ENCODE measurements at places on chromosomes 2 and 18.
A peak's percentile ranks its signal among the peaks of the same experiment; 100 is the strongest.

DNA sequence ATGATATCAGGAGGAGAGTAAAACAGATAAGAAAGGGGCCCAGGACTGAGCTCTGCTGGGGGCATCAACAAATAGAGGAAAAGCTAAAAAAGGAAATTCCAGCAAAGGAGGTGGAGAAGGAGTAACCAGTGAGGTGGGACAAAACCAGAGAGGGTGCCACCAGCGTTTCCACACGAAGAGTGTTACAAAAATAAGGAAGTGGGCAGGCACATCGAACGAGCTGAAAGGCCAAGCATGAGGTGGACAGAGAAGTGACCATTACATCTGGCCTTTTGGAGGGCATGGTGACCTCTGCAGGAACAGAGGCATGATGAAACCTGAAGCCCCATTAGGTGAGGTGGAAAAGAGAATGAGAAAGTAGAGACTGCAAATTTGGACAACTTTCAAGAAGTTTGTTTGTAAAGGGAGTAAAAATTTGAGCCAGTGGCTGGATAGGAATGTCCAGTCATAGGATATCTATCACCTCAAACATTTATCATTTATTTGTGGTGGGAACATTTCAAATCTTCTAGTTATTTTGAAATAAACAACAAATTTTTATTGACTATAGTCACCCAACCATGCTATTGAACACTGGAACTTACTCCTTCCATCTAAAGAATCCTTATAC, 18.4 kb upstream of the VIT start:
- DNase-seq: no peak

GRCh38 chr18:58580623-58581022, 48.3 kb downstream of the ALPK2 start:
- DNase-seq: no peak

DNA sequence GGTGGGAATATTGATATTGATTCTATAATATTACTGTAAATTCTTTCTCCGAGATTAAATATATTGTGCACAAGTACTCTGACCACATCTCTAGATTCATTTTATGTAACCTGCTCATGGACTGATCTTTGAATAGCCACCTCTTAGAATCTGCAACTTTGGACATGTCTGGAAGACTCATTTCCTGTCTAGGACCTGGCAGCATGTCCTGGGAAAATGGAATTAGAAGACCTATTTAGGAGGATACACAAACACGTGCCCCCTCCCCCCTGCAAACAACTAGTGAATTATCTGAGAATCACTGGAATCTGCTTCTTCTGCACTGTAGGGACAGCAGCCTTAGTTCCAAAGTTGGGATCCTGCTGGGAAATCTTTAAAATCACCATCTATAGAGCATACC, 94.1 kb downstream of the UBE2E3 start:
- no peak for DNase-seq

GRCh38 chr2:176079831-176080539, 3.8 kb downstream of the EVX2 start:
- no peak for DNase-seq

GRCh38 chr2:214801068-214801467, 8.4 kb downstream of the BARD1 start:
- no peak for DNase-seq

DNA sequence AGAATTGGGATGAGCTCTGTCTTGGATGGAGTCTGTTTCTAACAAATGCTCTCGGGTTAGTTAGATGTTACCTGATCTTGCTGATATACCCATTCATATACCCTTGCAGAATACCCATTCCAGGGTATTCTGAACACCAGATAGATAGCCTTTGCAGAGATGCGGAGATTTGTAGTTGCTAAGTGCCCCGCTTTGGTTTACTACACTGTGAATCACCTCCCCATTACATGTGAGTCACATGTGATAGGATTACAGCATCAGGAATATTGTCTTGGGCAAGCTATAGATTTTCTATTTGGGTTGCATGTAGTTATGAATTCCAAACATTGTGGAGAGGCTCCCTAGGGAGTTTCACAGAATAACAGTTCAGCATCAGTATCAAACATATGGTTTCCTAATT, 3.8 kb downstream of the VSNL1 start:
- DNase-seq: no peak

DNA sequence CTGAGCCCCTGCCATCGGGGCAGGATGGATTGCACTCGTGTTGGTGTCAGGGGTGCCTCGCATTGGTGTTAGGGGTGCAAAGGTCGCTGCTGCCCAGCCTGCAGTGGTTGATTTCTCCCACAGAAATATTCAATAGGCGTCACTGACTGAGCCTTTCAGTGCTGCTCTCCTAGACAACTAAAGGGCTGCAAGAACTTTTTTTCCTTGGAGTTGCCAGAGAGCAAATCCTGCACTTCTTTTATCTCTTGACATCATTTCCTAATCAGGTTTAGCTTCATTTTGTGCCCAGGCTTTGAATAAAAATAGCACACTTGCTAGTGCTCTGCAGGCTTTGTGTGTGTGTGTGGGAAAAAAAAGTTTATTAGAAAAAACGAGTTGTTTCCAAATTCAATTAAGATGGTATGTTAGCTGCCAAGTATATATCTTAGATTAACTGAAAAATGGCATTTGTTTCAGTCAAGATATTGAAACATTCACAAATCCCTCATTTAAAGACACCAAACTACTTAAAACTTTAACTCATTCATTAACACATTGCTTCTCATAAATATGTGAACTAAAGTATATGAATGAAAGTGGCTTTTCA, 125.6 kb downstream of the SOCS6 start:
- DNase-seq: no peak

GRCh38 chr2:226059961-226060627, 660.6 kb downstream of the NYAP2 start:
- DNase-seq: no peak

DNA sequence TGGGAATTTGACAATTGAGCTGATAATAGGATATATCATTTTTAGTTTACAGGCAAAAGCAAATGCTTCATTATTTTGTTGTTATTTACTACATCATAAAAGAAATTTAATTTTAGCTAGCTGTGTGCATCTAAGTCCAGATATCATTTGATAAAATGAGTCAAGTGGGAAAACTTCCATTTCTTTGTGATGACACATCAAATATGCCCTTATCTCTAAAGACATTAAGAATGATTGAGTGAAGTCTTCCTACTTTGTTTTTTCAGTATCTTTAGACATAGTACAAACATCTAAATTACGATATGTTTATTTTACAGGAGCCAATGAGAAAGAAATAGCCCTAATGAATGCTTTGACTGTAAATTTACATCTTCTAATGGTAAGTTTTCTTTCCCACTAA, 77.0 kb downstream of the KYNU start:
- no peak for DNase-seq

DNA sequence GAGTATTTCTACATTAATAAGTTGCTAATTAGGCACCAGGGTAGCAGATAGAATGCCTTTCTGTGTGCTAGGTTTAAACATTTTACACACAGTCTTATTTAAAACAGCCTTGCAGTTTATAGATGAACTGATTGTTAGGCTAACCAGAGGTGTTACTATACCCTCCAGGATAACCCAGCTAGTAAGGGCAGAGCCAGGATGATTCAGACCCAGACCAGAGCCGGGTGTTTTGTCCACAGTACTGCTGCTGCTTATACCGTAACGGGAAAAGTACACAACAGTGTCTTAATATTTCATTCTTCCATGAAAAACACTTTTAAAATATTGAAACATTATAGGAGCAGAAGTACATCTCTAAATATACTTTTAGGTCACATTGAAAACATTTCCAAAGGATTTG, 82.7 kb downstream of the MALT1 start:
- DNase-seq: no peak

- peak; percentile 52 for DNase-seq
Observed at GRCh38 chr18:5057386-5058348, 139.4 kb downstream of the AKAIN1 start.

- no peak for DNase-seq
Observed at GRCh38 chr18:74444104-74444503, 13.0 kb downstream of the DIPK1C start.

- no peak for DNase-seq
Observed at GRCh38 chr2:12705742-12706141, 11.0 kb upstream of the TRIB2 start.

GRCh38 chr18:8949206-8949605, 153.3 kb upstream of the NDUFV2 start:
- no peak for DNase-seq

- DNase-seq: no peak
Observed at GRCh38 chr18:32511147-32511546, 40.5 kb upstream of the GAREM1 start.

DNA sequence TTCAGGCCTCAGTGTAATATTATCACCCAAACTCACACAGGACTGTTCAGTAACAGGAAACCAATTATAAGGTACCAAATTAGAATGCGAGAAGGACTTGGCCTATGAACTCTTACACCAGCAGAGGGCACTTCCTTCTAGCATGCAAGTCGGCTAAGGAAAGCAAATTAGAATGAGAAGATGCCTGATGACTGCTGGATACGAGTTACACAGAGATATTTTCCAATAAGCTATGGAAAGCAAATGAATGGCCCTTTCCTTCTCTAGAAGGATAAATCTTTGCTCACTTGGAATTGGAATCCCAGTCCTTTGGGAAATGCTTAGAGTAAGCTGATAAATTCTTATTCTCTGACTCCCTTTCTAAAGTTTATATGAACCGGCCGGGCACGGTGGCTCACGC, 109.8 kb downstream of the AP1S3 start:
- DNase-seq: no peak

DNA sequence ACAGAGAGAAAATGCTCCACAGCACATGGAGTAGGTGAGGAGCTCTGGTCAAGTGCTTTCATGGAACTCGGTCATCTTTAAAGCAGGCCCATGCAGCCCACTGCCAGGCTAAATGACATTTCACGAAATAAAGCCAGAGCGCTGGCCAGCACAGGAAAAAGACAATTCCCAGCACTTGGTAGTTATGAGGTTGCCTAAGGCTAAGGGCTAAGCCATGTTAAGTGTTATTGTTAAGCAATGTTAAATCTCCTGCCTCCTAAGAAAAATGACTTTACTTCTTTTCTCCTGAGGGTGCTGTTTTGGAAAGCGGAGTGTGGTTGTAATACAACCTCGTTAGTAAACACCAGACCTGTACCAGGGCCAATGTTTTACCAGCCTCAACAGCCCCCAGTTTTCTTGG, 125.9 kb upstream of the NRP2 start:
- no peak for DNase-seq

DNA sequence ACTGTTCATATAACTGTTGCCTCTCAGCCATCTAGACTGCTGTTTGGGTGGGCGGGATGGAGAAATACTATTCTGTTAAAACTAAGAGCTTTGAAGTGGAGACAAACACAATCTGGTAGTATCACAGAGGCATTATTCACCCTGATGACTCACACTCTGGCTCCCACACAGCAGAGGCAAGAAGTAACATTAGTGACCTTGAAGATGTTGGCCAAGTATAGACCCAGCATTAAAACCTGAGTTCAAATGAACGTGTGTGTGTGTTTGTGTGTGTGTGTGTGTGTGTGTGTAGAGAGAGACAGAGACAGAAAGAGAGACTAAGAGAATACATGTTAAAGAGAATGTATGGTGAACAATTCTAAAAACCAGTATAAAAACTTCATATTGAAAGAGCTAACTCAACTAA, 22.5 kb upstream of the ACVR1 start:
- no peak for DNase-seq

DNA sequence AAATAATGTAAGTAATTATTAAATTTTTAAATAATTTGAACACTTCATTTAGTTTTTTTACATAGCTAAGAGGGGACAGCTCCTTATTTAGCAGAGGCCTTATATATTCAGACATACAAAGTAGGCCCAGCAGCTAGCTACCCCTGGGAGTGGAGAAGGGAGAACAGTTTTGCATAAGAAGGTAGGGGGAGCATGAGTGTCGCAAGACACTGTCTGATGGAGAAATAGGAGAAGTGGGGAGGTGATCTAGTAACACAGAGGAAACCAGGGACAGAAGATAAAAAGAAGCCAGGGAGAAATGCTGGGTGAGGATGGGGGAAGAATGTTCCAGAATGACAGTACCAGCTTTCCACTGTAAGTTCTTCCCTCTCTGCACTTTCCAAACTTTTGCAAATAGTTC, 16.0 kb upstream of the RGPD4 start:
- no peak for DNase-seq

DNA sequence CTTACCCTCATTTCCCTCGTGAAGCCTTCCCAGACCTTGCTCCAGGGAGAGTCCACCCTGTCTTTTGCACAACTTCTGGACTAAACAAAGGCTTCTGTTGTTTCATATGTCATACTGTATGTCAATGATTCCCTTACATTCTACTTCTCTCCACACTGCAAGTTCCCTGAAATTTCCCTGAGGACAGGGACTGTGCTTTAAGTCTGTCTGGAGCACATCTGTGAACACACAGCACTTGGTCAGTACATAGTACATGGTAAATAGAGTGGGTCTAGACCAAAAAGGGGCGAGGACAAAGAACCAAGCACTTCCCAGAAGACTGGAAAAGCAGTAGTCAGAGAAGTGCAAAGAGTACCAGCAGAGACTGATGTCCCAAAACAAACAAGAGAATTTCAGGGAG, 23.7 kb upstream of the IMPA2 start:
- no peak for DNase-seq

DNA sequence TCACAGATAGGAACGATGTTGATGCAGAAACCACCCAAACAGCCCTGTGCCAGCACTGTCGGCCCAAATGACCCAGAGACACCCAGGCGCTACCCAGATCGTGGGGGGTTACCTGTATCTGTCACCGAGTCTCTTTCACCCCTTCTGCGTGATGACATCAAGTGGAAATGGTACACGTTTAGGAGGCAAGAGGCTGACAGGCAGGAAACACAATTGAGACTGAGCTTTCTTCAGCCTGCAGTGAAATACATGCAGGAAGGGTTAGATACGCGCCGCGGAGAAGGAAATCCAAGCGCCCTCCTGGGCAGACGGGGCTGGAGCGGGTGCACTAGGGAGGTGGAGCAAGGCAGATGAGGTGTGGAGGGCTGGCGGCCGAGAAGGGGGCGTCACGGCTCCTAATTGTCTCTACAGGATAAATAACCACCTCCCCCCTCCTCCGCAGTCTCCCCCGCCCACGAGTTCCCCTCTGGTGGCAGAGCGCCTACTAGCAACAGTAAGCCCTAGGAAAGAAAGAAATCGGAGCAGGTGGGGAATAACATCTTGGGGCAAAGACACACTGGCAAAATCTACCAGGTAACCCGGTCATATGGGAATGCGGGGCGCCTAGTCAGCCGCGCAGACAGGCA, at the start of gene RNF152:
Gene RNF152 (minus strand): TSS at position 325 of the 626 bp plus-strand sequence. CDS start 76,544 bp downstream, outside the sequence.
- peak; percentile 65 for DNase-seq

DNA sequence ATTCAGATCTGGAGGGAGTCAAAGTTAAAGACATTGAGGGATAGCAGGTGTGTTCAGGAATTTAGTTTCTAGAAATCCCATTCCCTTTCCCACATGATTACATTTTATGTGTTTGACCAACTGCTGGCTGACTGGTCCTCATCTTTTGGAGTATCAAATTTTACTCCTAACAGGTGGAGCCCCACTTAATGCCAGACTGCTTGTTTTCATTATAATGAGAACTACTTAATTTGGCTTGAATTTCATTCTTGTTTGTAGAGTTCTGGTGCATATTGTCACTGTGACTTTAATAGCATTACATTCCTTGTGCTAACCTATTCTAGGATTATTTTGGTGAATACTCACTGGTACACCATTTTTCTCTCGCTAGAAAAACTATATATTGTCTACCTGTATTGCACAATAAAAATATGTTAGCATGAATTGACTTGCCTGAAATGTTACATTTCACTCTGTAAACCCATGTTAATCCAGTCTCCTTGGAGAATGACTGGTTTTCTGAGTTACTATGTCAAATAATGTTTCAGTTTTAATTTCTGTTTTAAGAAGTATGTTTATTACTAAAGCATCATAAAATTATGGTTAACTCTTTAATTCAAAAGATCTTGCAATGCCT, 98.2 kb downstream of the TANC1 start:
- DNase-seq: no peak

All from left lobe of liver (tissue), 2 donors.